Amniotic stem cell (primary cell): ENCODE measurements at places on chromosomes 3 and 15.

- no peak for DNase-seq
These were observed 174.4 kb upstream of the LPP start for GRCh38 chr3:187979564-187979963.

DNA sequence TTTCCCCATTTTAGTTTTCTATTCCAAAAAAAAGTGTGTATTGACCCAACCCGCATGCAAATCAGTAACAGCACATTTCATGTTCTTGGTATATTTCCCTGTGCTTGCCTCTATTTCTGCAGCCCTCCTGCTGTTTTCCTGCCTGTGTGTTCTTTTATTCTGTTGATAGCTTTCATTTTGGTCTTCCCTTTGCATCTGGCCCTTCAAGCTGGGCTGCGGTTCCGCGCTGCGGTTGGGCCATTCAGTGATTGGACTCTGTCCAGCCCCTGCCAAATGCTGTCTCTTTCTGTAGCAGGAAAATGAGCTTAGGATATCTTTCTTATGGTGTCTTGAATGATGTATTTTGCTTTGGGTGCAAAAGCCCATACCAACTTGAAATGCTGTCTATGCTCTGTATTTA is 49.9 kb downstream of the ZNF621 start:
- no peak for DNase-seq

DNA sequence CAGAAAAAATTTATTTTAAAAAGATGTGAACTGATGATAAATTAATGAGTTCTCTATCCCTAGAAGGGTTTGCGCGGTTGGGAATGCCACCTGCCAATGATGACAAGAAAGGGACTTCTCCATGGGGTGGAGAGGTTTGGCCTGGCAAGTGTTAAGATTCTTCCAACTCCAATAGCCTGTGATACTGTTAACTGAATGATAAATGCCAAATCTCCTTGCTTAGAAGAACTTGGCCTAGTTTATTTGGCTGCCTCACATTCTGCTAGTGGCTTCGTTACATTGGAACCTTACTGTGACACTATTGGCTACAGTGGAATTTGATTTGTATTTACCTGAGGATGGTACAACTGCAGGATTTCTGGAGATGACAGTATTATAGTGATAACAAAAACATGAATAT is 91.7 kb upstream of the CCNL1 start:
- DNase-seq = no peak

DNA sequence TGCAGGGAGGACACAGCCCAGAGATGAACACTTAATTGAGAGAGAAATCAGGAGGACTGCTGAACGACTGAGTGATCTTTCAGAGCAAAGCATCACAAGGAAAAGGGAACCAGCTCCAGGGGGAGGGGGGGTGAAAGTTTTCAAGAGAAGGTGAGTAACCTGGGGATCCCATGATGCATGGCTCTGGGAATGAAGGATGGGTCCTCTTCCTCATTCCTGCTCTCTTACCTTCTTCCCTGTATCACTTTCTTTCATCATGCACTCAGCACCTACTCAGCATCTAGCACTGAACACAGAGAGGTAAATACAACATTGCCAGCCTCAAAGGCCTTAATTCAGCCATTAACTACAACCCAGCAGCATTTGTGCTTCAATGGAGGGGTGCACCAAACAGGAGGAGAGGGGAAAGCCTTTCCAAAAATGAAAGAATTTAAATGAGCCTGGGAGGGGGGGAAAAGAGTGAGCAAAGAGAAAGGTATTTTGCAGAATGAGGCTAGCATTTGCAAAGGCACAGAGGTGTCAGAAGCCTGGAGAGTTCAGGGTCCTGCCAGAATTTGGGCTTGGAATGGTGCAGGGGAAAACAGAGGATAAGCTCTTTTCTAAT is 427.4 kb downstream of the FOXP1 start:
- DNase-seq = no peak

- DNase-seq = no peak
These were observed 20.4 kb downstream of the NANOGP8 start for GRCh38 chr15:35064576-35065190.

- DNase-seq = no peak
These were observed 212.4 kb downstream of the OPA1 start for GRCh38 chr3:193805448-193805847.

DNA sequence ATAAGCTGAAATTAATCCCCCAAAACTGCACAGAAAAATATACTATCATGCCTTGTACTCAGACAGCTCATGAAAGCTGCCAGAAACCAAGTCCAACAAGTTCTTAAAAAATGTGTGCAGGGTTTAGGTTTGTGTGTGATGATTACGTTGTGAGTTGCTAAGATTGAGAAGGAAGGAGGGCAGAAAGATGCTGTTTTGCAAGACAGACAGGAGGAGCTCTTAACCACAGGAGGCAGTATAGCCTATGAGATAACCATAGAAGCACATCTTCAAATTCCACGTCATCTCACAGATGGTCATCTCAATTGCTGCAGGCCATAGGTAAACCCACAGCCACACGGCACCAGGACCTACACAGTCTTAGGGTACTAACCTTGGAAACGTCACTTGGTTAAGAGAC is 191.9 kb downstream of the STT3B start:
- DNase-seq = no peak
